ENCODE measurements at places on chromosomes 12 and 14. TPM values are rescaled to one million over a fixed set of nuclear protein-coding genes. Genes with fewer than 3 reads are reported as not detected.

Gene IL22
- not detected for total RNA-seq

Gene TSPAN19
- total RNA-seq, result not detected

Gene MUCL1
- not detected for total RNA-seq

Gene TSPAN8
- total RNA-seq, result not detected

Gene GALNT6
- 9.4 TPM for total RNA-seq

Gene NYNRIN
- total RNA-seq, result 3.7 TPM

Gene TEX52
- not detected for total RNA-seq

Gene TAS2R30
- total RNA-seq, result 0.13 TPM

Gene ITGA7
- 7.2 TPM for total RNA-seq

Gene CAPZA3
- not detected for total RNA-seq

Gene TESPA1
- not detected for total RNA-seq

Gene COX8C
- not detected for total RNA-seq

Gene GPR132
- total RNA-seq, result not detected

Gene NR4A1
- total RNA-seq, result 13.1 TPM

Gene TMPRSS12
- not detected for total RNA-seq

Gene STAC3
- 1.3 TPM for total RNA-seq

Gene TCTN2
- 9.3 TPM for total RNA-seq

Gene INHBC
- not detected for total RNA-seq

Gene PRDM4
- 18.3 TPM for total RNA-seq

Measured in GM23248 (cell line).